Left ventricle myocardium inferior (tissue), 1 donor: ENCODE measurements at places on chromosomes 6 and 20.
A peak's percentile ranks its signal among the peaks of the same experiment; 100 is the strongest.

DNA sequence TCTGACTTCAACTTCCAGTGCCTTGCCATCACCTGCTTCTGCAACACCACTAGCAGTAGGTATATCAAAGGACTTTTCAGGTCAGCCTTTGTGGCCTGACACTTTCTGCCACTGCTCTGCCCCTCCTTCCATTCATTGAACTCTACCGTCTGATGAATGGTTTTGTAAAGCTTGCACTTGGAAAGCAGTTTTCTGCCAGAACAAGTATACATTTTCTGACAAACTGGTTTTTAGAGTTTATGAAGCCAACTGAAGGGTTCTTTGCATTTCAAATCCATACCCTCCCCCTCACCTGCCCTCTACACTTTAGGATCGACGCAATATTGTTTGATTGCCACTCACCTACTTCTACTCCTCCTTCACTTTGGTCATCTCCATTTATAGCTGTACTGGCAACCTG, 603.1 kb downstream of the HACE1 start:
- DNase-seq = no peak

DNA sequence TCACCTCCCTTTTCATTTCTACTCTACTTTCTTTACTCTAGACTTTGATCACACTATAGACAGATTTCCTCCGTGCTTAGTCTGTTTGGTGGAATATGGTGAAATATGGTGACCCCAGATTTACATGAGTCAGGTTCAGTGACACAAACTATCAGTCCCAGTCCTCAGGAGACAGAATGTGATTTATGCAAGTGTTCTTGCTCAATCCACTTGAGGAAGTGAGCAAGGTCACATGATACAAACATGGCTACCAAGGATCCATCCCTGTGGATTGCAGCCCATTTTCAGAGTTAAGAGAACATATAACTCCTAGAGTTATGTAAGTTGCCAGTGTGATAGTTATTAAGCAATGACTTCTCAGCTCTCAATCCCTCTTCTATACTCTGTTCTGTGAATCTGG, 23.7 kb upstream of the TSHZ2 start:
- no peak for DNase-seq

DNA sequence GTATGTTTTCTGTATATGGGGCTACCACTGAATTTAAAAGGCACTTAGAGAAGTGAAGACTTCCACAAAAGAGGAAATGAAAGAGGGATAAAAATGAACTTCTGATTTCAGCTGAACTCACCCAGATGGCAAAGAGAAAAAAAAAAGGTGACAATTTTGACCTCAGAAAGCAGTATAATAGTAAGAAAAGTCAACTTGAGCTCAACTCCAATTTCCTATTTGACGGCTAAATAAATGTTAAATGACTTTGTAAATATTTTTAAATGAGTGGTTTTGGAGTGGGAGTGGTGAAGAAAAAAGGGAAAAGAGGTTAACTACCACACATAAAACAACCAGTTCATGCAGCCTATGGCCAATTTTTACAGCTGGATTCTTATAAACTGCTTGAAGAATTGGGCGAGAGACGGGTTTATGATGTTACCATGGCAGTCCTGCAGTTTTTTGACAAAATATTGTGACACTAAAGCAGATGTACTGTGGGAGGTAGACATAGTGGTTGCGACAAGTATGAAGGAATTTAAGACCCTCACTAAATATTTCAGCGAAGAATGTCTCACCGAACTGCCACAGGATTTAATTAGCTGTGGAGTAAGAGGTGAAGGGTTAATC, 49.8 kb upstream of the ADTRP start:
- DNase-seq = no peak

GRCh38 chr6:25312703-25313102, 33.5 kb downstream of the CARMIL1 start:
- DNase-seq = no peak

DNA sequence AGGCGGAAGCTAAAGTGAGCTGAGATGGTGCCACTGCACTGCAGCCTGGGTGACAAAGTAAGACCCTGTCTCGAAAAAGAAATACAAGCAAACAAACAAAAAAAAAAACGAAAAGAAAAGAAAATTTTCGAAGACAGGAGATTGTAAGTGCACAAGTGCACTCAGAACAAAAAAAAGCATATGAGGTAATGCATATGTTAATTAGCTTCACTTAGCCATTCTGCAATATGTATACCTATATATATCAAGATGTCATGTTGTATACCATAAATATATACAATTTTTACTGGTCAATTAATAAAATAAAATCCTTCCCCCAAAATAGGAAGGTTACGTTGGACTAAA, 127.5 kb downstream of the RIN2 start:
- no peak for DNase-seq

DNA sequence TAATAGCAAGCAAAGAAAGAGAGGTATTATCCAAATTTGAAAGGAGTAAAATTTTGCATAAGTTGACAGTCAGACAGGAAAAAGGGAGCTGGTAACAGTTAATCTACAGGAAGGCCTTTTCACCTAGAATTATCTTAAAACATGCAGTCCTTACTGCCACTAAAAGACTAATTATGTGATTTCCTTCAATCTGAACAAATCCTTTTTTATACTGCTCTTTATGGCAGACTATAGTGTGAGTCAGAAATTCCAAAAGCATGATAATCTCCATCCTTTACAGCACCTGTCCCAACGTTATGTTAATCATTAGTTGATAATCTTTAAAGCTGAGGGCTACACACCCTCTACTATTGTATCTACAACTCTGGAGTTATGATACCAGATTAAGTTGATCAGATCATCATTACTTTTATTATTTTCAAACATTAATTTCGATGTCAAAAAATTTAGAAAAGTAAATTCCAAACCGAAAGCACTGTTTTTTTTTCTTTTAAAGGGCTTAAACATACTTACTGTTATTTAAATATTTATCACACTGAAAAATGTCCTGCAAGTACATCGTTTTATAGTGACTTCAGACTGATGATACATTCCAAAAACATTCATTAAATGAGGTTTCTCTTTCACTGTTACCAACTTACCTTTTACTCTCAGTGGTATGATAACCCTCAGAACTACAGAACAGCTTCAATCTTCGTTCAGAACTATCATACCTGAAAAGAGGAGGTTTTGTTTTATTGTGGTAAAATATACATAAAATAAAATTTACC, 33.2 kb upstream of the AKAP7 start:
- no peak for DNase-seq

GRCh38 chr20:18705490-18705889, 108.1 kb upstream of the SCP2D1 start:
- DNase-seq = no peak

DNA sequence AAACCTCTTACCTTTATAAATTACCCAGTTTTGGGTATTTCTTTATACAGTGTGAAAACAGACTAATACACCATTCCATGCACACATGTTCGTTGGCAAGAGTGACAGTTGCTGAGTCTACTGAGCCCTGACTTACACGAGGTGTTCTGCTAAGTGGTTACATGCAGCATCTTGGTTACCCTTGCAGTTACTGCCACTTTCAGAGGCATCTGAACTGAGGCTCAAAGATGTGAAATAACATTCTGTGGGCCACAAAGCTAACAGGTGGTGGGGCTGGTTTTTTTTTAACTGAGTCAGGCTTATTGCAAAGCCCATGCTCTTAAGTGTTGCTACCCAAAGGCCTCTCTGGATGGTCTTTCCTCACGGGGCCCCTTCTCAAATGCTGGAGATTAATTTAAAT, 54.4 kb upstream of the GTSF1L start:
- no peak for DNase-seq

GRCh38 chr20:5829241-5829809, 79.1 kb downstream of the SHLD1 start:
- no peak for DNase-seq

DNA sequence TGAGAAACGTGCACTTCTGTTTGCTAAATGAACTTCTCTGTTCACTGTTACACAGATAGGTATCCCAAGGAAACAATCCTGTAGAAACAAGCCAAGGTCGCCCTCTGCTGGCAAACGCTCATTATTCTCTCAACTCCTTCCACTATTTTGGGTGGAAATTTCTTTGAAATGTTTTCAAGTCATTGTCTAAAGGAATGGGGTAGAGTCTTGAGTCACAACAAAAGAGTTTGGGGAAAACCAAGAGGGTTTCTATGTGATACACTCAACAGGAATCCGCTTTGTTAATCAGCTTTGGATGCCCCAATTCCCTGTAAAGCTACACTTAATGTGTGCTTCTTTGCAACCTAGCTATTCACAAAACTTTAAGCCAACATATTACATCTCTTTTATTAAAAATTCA, 4.6 kb upstream of the RAE1 start:
- peak; percentile 64 for DNase-seq

GRCh38 chr20:17856837-17857605, 111.6 kb downstream of the SNX5 start:
- DNase-seq = no peak

DNA sequence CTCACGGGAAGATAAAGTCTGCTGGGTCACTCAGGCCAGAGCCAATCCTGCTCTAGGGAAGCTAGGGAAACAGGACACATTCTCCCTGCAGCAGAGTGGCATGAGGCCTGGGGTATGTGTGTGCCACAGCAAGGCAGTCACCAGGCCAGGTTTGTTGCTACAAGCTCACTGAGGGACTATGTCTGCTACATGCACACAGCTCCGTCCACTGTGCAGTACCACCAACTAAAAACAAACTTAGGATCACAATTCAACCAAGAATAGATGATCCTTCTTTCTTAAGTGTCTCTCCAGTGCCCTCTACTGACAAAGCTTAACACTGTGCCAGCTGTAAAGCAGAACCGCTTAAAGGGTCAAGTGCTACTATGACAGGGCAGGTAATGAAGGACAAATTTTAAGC, 192.5 kb downstream of the PTPRK start:
- DNase-seq = no peak
